Activated CD8-positive, alpha-beta memory T cell treated with anti-CD3 and anti-CD28 coated beads, Interleukin-2, amount 50 U/mL, for 4 hours (primary cell): ENCODE measurements at places on chromosomes 16 and 17.

DNA sequence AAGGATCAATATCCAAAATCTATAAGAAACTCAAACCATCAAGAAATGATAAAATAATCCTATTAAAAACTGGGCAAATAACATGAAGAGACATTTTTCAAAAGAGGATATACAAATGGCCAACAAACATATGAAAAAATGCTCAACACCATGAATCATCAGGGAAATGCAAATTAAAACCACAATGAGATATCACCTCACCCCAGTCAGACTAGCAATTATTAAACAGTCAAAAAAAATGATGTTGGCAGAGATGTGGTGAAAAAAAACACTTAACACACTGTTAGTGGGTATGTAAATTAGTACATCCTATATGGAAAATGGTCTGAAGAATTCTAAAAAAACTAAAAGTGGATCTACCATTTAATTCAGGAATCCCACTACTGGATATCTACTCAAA, 379.0 kb upstream of the SOX9 start:
- no peak for DNase-seq

DNA sequence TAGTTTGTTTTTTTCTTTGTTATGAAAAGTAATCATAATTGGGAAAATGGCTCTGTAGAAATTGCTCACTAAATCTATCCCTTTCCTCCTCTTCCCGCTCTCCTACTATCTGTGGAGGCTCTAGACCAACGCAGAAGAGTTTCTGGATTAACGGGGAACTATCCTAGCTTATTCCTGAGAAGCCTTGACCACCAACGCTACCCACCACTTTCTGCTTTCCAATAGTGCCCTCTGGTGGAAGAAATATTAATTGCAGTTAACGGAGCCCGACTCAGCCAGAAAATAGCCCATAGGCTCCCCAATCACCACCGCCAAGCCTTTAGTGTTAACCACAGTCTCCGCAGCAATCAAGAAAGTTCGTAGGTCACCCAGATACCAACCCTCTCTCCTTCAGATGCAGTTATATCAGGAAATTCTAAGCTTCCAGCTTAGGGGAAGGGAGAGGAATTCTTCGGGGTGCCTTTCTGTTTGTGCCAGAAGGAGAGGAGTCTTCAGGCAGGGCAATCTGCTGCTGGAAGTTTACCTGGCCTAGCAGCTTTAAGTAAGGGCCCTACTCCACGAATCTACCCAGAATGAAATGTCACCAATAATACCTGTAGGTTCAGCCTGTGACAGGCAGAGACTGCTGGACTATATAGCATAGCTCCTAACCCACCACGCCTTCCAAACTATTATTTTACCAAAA, 23.0 kb upstream of the NSRP1 start:
- peak; percentile 26 for DNase-seq

- no peak for DNase-seq
These were observed 664 bp downstream of the NQO1 start for GRCh38 chr16:69725480-69726312.

DNA sequence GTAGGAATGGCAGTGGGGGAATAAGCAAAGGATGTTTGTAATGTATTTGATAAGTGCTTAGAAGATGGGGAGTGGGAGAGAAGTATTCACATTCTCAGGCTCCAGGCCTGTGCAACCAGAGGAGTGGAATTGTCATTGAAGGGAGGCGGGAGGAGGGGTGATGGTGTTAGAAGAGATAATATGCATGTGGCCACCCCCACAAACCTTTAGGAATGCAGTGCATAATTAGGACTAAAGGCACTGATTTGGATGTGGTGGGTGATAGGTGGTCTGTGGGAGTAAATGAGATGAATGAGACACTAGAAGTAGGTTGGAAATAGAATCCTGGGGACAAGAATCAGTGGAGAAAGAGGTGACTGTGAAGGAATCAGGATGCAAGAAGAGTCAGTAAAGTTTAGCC, 27.1 kb downstream of the UTP18 start:
- no peak for DNase-seq

DNA sequence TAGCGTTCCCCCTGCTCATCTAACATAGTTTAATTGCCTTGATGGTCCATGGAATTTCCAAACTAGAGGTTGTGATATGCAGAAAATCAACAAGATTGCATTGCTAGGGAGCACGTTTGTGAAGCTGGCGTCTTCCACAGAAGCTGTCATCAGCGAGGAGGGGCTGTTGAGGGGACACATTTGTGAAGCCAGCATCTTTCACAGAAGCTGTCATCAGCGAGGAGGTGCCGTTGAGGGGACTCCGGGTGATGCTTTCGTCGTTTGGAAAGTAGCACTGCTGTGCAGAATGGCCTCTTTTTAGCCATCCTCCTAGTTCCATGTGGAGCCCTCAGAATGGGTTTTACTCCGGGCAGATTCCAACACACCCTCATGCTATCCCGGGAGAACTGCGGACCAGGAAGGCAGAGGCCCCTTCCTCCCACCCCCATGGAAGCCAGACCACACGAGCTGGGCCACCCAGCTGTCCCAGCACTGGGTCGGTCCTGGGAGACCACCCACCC, 119.6 kb upstream of the CHMP6 start:
- DNase-seq, result no peak

GRCh38 chr17:6786618-6787017, 10.6 kb downstream of the FBXO39 start:
- DNase-seq, result no peak

DNA sequence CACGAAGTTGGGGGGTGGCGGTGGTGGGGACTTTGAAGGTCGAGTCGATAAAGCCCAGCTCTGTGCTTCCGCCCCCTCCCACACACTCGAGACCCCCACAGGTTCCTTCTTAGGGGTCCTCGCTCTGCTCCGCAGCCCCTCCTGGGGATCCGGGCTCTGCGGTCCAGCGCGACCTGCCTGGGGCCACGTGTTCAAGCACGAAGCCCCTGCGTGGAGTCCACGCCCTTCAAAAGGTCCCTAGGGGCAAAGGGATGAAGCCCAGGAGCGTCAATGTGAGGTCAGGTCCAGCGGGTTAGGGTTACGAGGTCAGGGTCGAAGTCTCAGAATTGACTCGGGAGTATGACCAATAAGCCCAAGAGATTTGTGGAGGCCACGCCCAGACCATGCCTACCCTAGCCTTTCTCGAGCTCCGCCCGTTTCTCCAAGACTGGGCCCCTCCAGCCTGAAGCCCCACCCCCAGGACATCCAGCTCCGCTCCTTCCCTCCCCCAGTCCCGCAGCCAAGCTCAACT, 786 bp upstream of the CACNA1G start:
- DNase-seq, result no peak

DNA sequence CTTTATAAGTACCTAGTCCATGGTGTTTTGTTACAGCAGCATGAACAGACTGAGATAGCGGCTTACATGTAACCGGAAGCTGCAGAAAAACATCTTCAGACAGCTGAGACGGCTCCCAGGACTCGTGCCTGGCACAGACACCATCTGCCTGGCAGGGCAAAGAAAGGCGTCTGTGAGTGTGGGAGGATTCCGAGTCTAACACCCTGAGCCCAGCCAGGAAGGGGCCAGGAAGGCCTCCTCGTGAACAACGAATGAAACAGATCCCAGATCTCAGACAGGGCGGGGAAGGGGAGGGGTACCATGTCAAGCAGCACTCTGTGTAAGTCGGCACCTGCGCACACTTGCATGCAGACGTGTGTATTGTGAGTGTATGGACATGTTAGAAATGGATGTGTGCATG, 4.4 kb upstream of the CSNK1D start:
- DNase-seq, result no peak
